Uterine smooth muscle cell (primary cell): ENCODE measurements at places on chromosomes 13 and 19. TPM values are rescaled to one million over a fixed set of nuclear protein-coding genes. Genes with fewer than 3 reads are reported as not detected.

The C1QTNF9B gene
- total RNA-seq, result 0.37 and 1.2 TPM in 2 replicates

The ZNF729 gene
- under 0.01 TPM in 1 of 2 replicates, not detected in the other for total RNA-seq

The ZNF543 gene
- total RNA-seq, result 9.4 and 12.1 TPM in 2 replicates

The CELF5 gene
- not detected in 2 replicates for total RNA-seq

The KLK14 gene
- total RNA-seq, result not detected in 2 replicates

The VSTM2B gene
- total RNA-seq, result not detected in 2 replicates

The ZNF606 gene
- 11.6 and 18.1 TPM in 2 replicates for total RNA-seq

The TGFB1 gene
- total RNA-seq, result 8.7 and 11.5 TPM in 2 replicates

The TTC9B gene
- total RNA-seq, result not detected in 2 replicates
